Endothelial cell of umbilical vein (primary cell): ENCODE measurements at places on chromosomes 3 and 15. TPM values are rescaled to one million over a fixed set of nuclear protein-coding genes. Genes with fewer than 3 reads are reported as not detected.

DNA sequence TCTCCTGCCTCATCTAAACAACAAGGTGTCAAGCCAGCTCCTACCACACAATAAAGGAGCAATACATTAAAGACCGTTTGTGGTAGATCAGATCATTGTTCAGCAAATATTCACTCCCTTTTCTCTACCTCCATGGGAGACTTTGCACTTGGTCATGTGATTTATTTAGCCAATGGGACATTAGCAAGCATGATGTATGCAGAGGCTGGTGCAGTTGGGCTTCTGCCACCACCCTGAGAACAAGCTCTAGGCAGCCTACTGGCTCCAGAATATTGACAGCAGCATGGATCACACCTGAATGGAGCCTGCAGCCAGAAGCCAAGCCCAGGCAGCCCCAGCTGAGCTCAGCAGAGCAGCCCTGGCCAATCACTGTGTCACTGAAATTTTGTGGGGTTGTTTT is 99.4 kb upstream of the UBE2E2 start:
- H3K4me1 ChIP-seq: peaks cover 30% of the 10 kb centered on the region
- no peaks in the 10 kb centered on the region for H3K36me3 ChIP-seq
- no peak for DNase-seq
- no peaks in the 10 kb centered on the region for H3K27me3 ChIP-seq
- H3K27ac ChIP-seq: no peak overlapping the region

DNA sequence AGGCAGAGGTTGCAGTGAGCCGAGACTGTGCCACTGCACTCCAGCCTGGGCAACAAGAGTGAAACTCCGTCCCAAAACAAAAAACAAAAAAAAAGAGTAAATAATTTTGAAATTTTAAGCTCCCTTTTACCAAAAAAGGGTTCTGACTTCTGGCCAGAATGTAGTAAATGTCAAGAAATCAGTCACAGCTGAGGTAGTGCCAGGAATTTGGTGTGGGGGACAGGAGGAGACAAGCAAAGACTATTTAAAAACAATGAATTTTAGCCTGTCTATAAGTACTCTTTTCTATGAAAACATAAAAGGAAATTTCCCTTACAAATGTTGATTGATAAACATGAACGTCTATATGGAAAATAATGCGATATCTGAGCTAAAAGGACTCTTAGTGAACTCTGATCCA is 363.7 kb downstream of the FHIT start:
- no peak for DNase-seq
- no peak overlapping the region for H3K4me3 ChIP-seq
- no peaks in the 10 kb centered on the region for H3K36me3 ChIP-seq
- no peak overlapping the region for H3K27ac ChIP-seq
- no peaks in the 10 kb centered on the region for H3K27me3 ChIP-seq
- H3K4me1 ChIP-seq: no peaks in the 10 kb centered on the region

DNA sequence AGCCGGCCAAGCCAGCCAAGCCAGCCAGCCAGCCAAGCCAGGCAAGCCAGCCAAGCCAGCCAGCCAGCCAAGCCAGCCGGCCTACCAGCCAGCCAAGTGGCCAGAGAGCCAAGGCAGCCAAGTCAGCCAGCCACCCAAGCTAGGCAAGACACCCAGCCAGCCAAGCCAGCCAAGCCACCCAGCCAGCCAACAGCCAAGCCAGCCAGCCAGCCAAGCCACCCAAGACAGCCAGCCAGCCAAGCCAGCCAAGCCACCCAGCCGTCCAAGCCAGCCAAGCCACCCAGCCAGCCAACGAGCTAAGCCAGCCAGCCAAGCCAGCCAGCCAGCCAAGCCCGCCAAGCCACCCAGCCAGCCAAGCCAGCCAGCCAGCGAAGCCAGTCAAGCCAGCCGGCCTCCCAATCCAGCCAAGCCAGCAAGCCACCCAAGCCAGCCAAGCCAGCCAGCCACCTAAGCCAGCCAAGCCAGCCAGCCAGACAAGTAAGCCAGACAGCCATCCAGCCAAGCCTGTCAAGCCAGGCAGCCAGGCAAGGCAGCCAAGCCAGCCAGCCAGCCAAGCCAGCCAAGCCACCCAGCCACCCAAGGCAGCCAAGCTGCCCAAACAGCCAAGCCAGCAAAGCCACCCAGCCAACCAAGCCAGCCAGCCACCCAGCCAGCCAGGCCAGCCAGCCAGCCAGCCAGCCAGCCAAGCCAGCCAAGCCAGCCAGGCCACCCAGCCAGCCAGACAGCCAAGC is 200.5 kb downstream of the GOLGA6L6 start:
- H3K36me3 ChIP-seq: no peaks in the 10 kb centered on the region
- H3K4me3 ChIP-seq: no peak overlapping the region

DNA sequence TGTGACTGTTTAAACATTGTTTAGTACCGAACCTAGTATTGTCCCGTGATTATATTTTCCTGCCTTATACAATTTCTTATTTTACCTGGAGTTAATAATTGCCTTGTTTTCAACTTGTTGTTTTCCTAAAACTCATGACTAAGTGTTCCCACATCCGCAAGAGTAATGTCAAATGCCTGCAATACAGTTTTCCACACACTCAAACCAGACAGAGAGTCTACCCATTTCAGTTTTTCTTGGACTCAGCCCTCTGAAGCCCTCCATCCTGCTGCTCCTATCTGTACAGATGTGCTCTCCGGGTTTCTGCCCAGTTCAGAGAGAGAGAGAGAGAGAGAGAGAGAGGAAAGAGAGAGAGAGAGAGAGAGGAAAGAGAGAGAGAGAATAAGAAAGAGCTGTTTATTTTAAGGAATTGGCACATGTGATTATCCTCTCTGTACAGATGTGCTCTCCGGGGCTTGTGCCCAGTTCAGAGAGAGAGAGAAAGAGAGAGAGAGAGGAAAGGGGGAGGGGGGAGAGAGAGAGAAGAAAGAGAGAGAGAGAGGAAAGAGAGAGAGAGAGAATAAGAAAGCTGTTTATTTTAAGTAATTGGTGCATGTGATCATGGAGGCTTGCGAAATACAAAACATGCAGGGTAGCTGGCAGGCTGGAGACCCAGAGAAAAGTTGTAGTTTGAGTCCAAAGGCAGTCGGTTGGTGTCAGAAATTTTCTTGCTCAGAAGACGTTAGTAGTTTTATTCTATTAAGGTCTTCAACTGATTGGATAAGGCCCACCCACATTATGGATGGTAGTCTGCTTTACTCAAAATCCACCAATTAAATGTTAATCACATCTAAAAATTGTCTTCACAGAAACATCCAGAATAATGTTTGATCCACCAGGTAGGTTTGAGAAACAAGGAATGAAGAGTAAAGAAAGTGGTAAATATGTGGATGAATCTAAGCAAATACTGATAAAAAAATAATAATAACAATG is 104.1 kb upstream of the GOLGA8J start:
- H3K4me1 ChIP-seq: no peaks in the 10 kb centered on the region
- H3K27me3 ChIP-seq: no peaks in the 10 kb centered on the region
- no peaks in the 10 kb centered on the region for H3K36me3 ChIP-seq
- no peak overlapping the region for H3K27ac ChIP-seq
- no peak for DNase-seq

DNA sequence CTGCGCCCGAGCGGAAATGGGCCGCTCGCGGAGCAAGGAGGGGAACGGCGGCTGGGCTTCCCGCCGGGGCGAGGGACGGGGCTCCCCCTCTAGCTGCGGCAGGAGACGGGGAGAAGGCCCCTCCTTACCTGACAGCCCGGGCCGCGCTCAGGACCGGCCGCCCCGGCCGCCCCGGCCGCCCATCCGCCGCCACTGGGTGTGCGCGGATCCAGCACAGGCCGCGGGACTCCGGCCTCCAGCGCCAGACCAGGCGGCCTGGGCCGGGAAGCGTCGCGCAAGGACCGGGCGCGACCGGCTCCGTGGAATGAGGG is 296 bp downstream of the TPRA1 start:
- peak overlapping the region; percentile 78 for H3K4me3 ChIP-seq
- H3K4me1 ChIP-seq: peaks cover 15% of the 10 kb centered on the region
- peak overlapping the region; percentile 66 for H3K27ac ChIP-seq
- no peak for DNase-seq
- no peaks in the 10 kb centered on the region for H3K36me3 ChIP-seq
- no peaks in the 10 kb centered on the region for H3K27me3 ChIP-seq

DNA sequence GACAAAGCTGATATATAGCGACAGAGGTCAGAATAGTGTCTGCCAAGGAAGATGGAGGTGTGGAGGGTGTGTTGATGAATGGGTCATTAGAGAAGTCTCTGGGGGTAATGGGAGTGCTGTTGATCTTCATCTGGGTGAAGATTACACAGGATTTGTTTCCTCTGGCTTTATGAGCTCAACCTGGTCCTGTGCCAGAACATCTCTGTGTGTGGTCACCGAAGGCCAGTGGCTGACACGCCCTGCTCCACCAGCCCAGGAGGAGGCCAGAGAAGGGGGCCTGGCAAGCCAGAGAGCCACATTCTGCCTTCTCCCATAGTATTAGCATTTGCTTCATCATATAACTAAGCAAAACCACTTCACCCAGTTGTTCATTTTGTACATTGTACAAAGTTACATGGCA is 121.1 kb downstream of the ZNF621 start:
- no peaks in the 10 kb centered on the region for H3K36me3 ChIP-seq
- H3K27me3 ChIP-seq: no peaks in the 10 kb centered on the region
- no peak overlapping the region for H3K4me3 ChIP-seq
- no peaks in the 10 kb centered on the region for H3K4me1 ChIP-seq
- no peak overlapping the region for H3K27ac ChIP-seq

DNA sequence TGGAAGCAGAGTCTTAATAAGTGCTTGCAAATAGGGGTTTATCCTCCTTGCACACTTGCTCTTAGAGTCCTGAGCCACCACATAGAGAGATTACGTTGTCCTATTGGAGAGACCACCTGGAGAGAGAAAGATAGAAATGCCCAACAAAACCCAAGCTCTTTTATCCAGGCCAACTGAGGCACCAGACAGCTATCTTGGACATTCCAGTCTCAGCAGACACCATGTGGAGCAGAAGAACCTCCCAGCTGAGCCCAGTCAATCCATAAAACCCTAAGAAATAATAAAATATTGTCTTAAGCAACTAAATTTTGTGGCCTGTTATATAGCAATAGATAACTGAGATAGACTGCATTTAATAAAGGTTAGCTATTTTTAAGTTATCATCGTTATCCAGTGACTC is 105.7 kb upstream of the PFN2 start:
- H3K27ac ChIP-seq: no peak overlapping the region
- no peak for DNase-seq
- H3K27me3 ChIP-seq: peaks cover 10% of the 10 kb centered on the region
- no peaks in the 10 kb centered on the region for H3K4me1 ChIP-seq
- no peak overlapping the region for H3K4me3 ChIP-seq

GRCh38 chr3:155232605-155233004 is 60.9 kb downstream of the STRIT1 start:
- no peak overlapping the region for H3K27ac ChIP-seq
- H3K27me3 ChIP-seq: no peaks in the 10 kb centered on the region
- H3K4me1 ChIP-seq: no peaks in the 10 kb centered on the region
- no peaks in the 10 kb centered on the region for H3K36me3 ChIP-seq

- H3K27me3 ChIP-seq: no peaks in the 10 kb centered on the region
- no peak for DNase-seq
- no peak overlapping the region for H3K27ac ChIP-seq
- no peak overlapping the region for H3K4me3 ChIP-seq
- no peaks in the 10 kb centered on the region for H3K36me3 ChIP-seq
Measured at GRCh38 chr3:189014526-189014925, 157.2 kb upstream of the TPRG1 start.

- H3K27me3 ChIP-seq: no peaks in the 10 kb centered on the region
- no peaks in the 10 kb centered on the region for H3K36me3 ChIP-seq
- no peak overlapping the region for H3K4me3 ChIP-seq
- no peak overlapping the region for H3K27ac ChIP-seq
Measured at GRCh38 chr3:79005084-79005483, 762.7 kb downstream of the ROBO1 start.

- no peaks in the 10 kb centered on the region for H3K4me1 ChIP-seq
- peaks cover 2% of the 10 kb centered on the region for H3K27me3 ChIP-seq
- H3K4me3 ChIP-seq: no peak overlapping the region
- H3K27ac ChIP-seq: no peak overlapping the region
- no peaks in the 10 kb centered on the region for H3K36me3 ChIP-seq
Measured at GRCh38 chr3:125186261-125186787, 26.2 kb downstream of the SLC12A8 start.

DNA sequence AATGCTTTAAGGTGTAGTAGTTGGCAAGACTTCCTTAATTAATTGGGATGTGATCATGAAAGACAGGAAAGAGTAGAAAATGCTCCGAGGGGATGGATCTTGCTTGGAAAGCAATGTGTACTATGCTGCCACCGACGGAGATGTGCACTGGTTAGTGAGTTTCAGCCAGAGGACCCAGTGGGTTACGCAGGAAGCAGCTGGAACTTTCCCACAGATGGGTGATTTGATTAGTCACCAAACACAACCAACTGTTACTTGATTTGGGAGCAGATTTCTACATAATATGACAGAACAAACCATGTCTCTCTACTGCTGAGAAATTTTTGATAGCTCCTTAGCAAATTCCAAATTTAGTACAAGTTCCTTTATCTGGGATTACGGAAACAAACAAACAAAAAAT is 245.4 kb upstream of the MCTP2 start:
- H3K27ac ChIP-seq: no peak overlapping the region
- no peaks in the 10 kb centered on the region for H3K27me3 ChIP-seq
- no peak overlapping the region for H3K4me3 ChIP-seq
- H3K36me3 ChIP-seq: no peaks in the 10 kb centered on the region

DNA sequence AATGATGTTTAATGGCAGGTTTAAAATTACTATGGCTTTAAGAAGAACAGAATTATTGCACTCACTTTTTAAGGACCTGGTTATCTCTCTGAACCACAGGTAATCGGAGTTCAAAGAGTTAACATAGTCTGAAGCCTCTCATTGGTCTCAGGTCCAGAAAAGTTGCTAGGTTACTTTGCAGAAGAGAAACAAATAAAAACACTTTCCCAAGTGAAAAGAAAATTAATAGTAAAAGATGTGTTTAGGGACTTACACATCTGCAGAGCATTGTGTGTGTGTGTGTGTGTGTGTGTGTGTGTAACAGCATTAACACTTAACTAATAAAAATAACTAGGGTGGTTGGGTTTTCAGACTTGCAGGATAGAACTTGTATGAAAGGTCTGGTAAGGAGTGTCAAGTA is 1.0 kb downstream of the MASP1 start:
- no peaks in the 10 kb centered on the region for H3K36me3 ChIP-seq
- H3K27ac ChIP-seq: no peak overlapping the region
- H3K4me3 ChIP-seq: no peak overlapping the region

DNA sequence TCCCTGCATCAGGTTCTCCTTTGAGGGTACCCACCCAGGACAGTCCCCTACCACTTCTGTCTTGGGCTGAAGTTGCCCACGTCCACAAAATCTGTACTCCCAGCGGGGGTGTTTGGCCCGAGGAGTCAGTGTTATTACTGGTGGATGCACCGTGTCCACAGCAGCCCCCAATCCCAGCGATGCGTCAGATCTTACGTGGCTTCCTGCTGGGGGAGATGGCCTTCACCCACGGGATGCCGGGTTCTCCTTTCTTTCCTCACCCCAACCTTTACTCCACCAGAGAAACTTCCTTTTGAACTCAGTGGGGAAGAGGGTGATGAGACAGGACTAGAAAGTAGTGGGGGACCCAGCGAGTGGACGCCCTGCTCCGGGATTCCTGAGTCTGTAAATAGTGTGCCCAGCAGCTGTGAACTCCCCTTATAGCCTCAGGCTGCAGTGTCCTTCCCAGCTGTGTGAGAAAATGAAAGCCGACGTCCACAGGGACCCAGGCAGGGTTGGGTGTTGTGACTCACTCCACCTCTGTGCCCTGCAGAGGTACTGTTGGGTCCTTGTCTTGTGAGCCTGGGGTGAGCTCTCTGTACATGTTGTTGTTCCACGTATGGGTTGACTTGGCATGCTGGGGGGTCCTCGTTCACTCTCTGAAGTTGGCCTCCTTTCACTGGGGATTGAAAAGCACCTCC is 31.5 kb downstream of the CRTAP start:
- H3K4me1 ChIP-seq: peaks cover 3% of the 10 kb centered on the region
- peaks cover 10% of the 10 kb centered on the region for H3K36me3 ChIP-seq
- no peaks in the 10 kb centered on the region for H3K27me3 ChIP-seq

The OXTR gene
- 0.40 and 0.67 TPM in 2 replicates for total RNA-seq

The TMEM89 gene
- not detected in 2 replicates for total RNA-seq

The LIPH gene
- total RNA-seq: not detected in 2 replicates

The ADAMTSL3 gene
- not detected in 2 replicates for total RNA-seq

The TTLL13 gene
- total RNA-seq: not detected in 2 replicates

The PPP1R14D gene
- total RNA-seq: not detected in 2 replicates
